ENCODE measurements at places on chromosomes 11 and 22.

DNA sequence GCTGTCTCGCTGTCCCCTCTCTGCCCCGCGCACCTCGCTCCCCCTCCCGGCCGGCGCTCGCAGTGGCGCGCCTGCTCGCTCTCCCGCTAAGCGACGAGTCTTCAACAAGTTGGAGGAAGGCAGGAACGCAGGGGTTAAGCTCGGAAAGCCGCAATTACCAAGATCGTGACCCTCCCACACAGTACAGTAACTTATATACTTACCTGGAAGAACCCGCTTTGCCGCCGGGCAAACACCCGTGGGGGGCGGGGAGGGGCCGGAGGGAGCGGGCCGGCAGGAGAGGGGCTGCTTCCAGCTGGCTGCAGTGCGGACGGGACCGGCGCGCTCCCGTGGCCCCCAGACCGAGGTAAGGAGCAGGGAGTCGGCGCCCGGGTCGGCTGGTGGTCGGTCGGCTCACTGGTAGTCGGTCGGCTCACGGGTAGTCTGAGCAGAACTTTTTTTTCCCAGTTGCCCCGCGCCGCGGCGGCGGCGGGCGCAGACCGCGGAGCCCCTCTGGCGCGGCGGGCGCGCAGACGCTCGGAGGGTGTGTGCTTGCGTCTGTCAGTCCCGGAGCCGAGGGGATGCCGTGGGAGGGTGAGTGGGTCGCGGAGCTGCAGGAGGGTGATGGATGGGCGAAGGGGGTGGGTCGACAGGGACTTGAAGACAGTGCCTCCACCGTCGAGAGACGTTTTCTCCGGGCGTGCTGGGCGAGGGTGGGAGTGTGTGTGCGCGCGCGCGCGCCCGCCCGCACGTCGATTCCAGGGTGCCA lies 101.2 kb upstream of the HSD17B12 start:
- no peak for DNase-seq

DNA sequence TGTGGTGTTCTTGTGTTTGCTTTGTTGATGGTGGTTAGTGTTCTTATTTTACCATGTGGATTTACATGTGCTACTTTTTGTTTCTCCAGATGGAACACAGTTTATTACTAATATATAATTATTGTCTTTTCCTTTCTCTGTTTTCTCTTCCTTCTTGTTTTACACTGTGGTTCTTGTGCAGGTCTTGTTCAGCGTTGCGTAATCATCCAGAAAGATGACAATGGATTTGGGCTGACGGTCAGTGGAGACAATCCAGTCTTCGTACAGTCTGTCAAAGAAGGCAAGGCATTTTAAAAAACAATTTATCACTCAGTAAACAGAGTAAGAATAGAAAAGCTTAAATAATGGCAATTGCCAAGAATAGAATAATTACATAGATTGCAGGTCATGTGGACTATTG lies 84.4 kb downstream of the ARHGEF12 start:
- no peak for DNase-seq

DNA sequence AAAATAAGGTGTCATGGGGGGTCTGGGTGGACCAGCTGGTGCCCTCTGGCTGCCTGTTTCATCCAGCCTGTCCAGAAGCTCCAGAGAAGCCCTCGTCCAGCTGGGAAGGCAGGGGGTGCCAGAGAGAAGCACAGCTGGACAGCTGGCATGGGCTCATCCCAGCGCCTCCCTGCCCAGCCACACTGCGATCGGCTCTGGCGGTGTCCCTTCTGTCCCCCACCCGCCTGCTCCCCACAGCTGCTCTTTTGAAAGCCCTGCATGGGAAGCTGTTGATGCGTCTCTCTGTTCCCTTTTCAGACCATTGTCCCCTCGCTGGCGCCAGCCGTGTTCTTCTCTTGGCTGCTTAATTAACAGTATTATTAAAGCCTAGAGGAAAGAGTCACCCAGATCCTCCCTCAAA lies 86.5 kb downstream of the MN1 start:
- no peak for DNase-seq

GRCh38 chr11:7004482-7004881 lies 15.7 kb downstream of the ZNF214 start:
- no peak for DNase-seq

DNA sequence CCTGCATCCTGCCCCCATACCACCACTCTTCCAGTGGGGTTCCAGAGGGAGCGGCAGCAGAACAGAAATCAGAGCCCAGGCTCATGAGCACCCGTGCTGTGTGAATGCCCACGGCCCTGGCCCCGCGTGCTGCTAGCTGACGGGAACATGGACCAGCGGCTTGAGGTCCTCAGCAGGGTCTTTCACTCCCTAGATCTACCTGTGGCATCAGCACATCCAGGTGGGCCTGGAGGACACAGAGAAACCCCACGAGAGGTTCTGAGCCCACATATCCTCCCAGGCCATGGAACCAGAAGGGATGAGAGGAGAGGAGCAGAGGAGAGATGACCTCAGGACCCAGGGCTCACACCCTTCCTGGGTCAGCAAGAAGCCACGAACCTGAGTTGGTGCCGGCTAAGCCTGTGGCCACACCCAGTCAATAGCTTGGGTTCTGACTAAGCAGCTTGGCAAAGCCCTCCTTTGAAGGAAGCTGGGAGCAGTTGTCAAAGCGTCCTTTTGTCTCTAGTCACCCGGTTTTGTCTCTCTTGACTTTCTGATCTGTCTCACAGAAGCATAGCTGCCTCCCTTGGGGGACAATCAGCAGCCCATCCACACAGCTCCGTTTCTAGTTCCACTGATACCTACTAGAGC lies 89.3 kb upstream of the LMO1 start:
- DNase-seq = no peak

DNA sequence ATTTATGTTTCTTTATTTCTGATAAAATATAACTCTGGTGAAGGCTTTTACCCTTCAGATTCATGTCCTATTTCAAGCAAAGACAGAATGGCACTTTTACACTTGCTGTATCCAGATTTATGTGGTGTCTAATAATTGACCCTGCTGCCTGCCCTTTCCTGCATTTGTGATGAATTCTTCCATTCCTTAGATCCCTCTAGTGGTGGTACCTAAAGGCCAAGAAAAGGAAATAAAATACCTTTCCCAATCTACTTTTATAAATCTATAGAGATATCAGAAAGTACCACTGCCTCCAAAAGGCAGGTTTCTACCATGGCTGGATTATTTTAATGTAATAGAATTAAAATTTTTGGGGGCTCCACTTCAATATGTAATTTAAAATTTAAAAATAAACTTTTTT lies 34.2 kb downstream of the CCDC81 start:
- no peak for DNase-seq

GRCh38 chr11:101872171-101872882 lies 42.5 kb upstream of the CEP126 start:
- no peak for DNase-seq

- peak; percentile 78 for DNase-seq
Measured at GRCh38 chr11:75351791-75352587, 528 bp upstream of the ARRB1 start.

DNA sequence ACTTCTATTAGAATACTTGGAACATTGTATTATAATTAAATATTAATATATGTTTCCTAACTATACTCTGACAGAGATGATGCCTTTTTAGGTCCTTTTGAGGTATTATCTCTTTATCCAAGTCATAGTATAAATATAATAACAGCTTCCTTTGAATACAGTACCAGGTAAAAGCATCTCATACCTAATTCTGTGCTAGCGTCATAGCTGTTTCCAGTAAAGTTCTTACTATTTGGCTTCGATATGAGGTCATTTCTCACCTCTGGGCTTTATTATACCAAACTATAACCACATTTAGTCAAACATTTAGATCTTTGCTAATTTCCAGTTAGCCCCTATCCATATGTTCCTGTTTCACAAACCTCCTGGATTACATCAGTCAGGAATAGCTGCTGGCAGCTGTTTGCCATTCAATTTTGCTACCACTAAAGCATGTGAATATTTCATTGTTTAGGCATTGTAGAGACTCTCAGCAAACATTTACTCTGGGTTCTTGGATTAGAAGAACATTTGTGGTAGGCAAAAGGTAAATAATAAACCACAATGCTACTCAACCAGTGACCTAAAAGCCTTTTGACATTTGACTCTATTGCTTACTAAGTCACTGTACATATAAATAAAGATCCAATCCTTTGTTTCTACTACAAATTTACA lies 255.1 kb downstream of the TTC28 start:
- DNase-seq = no peak

GRCh38 chr22:19721330-19722177 lies 1.8 kb upstream of the GP1BB start:
- DNase-seq = no peak

- no peak for DNase-seq
Measured at GRCh38 chr11:131858505-131858904, 488.1 kb downstream of the NTM start.

GRCh38 chr22:26697151-26697550 lies 39.8 kb downstream of the MIAT start:
- no peak for DNase-seq

- no peak for DNase-seq
Measured at GRCh38 chr11:31005202-31005601, 364.3 kb downstream of the DCDC1 start.

GRCh38 chr11:47327025-47327424 lies 25.5 kb downstream of the MYBPC3 start:
- no peak for DNase-seq

GRCh38 chr11:78787696-78788095 lies 213.0 kb upstream of the NARS2 start:
- no peak for DNase-seq

DNA sequence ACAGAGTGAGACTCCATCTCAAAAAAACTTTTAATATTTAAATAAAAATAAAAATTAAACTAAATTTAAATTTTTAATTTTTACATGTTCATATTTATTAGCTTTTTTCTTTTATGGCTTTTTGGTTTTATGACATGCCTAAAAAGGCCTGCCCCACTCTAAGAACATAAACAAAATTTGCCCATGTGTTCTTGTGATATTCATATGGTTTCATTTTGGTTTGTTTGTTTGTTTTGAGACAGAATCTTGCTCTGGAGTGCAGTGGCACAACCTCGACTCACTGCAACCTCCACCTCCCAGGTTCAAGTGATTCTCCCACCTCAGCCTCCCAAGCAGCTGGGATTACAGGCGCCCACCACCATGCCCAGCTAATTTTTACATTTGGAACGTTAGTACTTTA lies 27.7 kb downstream of the SUSD2 start:
- DNase-seq = no peak

DNA sequence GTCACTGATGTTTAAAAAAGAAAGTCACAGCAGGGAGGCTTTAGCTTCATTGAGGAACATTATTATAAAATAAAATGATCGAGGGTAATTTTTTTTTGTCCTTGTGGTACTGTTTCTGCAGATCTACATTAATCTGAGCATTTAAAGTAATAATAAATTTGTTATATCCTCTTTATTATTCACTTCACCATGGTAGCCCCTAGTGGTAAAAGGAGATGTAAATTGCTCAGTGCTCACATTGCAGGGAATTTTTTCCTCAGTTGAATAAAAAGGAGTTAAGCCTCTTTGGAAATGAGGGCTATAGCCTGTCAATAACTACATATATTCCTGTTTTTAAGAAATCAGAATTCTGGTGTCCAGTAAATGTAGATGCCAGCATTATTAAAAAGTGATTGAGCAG lies 99.7 kb upstream of the VPREB1 start:
- DNase-seq = no peak

DNA sequence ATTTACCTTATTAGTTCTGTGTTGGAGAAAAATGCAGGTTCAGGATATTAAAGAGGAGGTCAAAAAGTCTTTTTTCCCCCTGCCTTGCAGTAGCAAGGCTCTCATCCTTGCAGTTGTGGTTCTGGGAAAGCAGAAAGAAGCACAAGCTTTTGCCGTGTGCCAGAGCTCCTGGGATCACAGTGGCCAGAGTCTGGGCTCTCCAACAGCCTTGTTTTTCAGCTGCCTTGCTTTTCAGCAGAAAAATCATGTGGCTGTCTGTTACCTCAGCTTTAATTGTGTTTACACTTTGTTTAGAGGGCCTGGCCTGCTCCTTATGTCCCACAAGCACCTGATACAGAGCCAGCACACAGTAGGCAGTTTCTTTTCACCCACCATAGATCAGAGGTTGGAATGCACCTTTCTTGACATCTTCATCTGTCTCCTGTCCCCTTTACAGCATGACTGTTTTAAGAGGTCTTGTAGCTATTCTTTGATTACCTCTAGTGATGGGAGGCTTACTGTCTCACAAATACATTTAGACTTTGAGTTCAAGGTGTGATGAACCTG lies 67.5 kb downstream of the TEAD1 start:
- DNase-seq = no peak

DNA sequence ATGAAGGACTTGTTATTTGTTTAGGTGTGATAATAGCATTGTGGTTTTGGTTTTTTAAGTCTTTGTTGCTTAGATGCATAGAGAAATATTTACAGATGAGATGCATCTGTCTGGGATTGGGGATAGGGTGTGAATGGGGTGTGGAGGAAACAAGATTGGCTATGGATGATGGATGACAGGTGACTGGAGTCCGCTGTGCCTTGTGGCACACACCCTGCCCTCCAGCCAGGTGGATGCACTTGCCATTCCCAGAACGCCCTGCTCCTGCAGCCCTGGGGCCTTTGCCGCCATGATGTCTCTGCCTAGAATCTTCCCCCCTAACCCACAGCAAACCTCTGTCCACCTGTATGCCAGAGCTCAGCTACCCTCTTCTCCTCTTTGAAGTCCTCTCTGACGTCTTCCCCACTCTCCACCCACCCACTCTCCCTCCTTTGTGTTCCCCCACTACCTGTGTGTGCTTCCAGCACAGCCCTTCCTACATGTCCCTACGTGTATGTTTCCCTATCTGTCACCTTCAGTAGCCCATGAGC lies 54.7 kb downstream of the WNT11 start:
- no peak for DNase-seq

DNA sequence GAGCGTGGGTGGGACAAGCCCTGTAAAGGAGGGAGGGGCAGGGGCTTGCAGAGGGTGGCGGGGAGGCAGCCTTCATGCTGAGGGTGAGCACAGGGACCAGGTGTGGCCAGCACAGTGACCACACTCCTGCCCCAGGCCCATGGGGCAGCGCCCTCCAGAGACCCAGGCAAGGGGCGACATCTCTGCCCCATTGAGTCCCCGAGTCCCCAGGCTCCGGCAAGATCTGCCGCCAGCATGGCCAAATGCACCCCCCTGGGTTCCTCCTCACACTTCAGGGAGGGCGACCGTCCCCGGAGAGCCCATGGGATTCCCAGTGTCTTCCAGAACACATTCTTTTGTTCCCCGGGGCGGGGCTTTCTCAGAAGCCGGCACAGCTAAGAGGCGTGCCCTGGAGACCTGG lies 362.5 kb downstream of the TBC1D22A start:
- no peak for DNase-seq

- no peak for DNase-seq
Measured at GRCh38 chr22:31893460-31893859, 50.9 kb upstream of the YWHAH start.

- no peak for DNase-seq
Measured at GRCh38 chr22:27445881-27446280, 355.7 kb downstream of the MN1 start.

DNA sequence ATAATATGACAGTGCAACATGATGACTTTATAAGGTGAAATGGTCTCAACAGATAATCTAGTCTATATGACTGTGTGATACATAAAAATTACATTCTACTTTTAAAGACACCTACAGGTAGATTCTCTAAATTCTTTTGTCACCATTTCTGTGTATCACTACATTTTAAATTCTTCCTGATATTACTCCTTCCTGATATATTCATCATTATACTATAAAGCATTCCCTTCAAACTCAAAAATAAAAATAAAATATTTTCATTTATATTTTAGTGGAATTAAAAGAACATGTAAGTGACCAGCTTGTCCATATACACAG lies 1062.3 kb downstream of the DLG2 start:
- no peak for DNase-seq
